M059J (cell line): ENCODE measurements at places on chromosomes 7 and 10. TPM values are rescaled to one million over a fixed set of nuclear protein-coding genes. Genes with fewer than 3 reads are reported as not detected.

Gene NXPH1
- not detected in 2 replicates for total RNA-seq

DNA sequence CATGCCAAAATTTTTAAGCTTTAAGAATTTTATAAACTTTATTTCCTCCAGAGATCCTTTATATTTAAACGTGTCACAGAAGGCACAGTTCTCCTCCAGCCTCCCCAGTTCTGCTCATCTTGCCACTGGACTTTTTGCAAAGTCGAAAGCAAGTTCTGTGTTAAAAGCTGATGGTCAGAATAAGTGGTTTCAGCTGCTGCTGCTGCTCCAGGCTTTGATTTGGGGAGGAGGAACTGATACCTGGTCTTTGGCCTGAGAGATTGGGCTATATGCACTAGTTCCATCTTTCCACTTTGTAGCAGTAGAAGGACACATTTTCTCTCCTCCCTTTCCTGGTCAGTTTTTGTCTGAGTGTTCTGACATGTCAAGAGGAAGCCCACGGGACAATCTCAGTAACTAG, 435.9 kb upstream of the PHF14 start:
- no peak for DNase-seq

Gene LRIT1
- not detected in 2 replicates for total RNA-seq

DNA sequence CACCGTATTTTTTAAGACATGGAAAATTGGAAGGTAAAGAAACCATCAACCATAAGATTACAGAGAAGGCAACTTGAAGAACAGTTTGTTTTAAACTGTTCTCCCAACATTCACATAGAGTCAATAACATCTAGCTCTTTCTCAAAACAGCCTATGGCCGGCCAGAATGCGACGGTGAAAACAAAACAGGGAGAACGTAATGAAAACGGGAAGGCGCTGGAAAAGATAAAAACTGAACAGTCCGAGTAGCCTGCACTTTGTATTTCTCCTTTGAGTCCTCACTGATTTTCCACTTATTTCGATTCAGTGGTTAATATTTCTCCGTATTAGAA, 637 bp downstream of the MICU1 start:
- DNase-seq = no peak

- DNase-seq = no peak
Measured at GRCh38 chr10:2798336-2799022, 268.9 kb upstream of the PFKP start.

DNA sequence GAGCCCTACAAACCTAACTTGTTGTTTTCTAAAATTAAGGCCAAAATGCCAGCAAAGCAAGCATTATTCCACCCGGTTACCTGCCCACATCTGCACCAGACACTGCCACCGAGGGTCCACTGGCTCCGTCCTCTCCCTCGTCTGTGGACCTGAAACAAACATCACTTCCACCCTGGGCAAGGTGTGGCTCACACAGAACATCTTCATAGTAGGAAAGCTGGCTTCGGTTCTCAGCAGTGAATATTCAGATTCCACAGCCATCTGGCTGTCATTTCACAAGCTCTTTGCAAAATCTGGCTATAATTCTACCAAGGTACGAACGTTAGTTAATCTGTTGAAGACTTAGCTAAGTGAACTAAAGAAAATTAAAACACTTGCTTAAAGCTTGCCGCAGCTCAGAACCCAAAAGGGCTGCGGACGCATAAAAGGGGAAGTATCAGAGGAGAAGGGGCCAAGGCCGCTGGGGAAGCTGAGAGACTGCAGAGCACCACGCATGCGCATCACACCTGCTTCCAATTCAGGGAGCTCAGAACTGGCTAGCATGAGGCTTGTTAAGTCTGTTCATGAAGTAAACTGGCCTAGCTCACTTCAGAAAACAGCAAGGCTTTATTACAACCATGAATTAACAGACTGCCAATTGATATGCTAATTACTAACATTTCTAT, 46.1 kb downstream of the PTPRN2 start:
- DNase-seq = peak; percentile 4

Gene RBP3
- not detected in 2 replicates for total RNA-seq

Gene ASCC1
- 32.7 and 37.1 TPM in 2 replicates for total RNA-seq

GRCh38 chr10:126437635-126438406, 49.5 kb upstream of the ADAM12 start:
- no peak for DNase-seq

Gene NKX1-2
- 0.02 and 0.30 TPM in 2 replicates for total RNA-seq

GRCh38 chr7:40866601-40867000, 731.8 kb downstream of the SUGCT start:
- peak; percentile 66 for DNase-seq

Gene BCL7B
- 60.7 and 68.3 TPM in 2 replicates for total RNA-seq

GRCh38 chr10:30052062-30052461, 7.3 kb downstream of the JCAD start:
- DNase-seq = peak; percentile 46

GRCh38 chr7:54337466-54337865, 204.7 kb upstream of the VSTM2A start:
- DNase-seq = no peak

Gene CHST15
- total RNA-seq = 15.2 and 15.6 TPM in 2 replicates

DNA sequence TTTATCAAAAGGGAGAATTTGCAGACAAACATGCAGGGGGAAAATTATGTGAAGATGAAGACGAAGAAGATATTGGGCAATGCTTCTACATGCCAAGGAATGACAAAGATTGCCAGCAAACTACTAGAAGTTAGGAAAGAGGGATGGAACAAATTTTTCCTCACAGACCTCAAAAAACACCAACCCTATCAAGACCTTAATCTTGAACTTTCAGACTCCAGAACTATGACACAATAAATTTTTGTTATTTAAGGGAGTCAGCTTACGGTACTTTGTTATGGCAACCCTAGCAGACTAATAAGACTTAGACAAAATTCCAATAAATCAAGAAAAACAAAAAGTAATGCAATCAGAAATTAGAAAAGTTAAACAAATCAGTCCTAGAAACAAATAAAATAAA, 280.0 kb upstream of the GNAI1 start:
- DNase-seq = no peak

- no peak for DNase-seq
Measured at GRCh38 chr7:117567781-117568180, 88.0 kb downstream of the CFTR start.

DNA sequence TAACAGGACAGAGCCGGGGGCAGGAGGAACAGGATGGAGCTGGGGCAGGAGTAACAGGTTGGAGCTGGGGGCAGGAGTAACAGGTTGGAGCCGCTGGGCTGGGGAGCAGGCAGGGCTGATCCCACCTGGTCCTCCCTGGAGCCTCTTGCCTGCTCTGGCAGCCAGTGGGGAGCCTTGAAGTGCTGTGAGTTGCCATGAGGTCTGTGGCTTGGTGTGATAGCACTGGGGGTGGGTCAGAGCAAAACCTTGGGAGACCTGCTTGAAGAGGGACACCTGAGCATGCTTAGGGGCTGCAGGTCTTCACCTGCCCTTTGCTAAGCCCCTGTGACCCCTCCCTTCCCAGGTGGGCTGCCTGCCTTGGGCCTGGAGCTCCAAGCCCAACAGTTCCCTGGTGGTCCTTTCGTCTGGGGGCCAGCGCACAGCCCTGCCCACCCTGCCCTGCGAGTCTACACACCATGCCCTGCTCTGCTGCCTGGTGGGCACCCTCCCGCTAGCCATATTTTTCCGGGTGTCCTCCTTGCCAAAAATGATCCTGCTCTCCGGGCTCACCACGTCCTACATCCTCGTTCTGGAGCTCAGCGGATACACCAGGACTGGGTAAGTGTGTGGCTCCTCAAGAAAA, 111.6 kb downstream of the ADCY1 start:
- DNase-seq = no peak

DNA sequence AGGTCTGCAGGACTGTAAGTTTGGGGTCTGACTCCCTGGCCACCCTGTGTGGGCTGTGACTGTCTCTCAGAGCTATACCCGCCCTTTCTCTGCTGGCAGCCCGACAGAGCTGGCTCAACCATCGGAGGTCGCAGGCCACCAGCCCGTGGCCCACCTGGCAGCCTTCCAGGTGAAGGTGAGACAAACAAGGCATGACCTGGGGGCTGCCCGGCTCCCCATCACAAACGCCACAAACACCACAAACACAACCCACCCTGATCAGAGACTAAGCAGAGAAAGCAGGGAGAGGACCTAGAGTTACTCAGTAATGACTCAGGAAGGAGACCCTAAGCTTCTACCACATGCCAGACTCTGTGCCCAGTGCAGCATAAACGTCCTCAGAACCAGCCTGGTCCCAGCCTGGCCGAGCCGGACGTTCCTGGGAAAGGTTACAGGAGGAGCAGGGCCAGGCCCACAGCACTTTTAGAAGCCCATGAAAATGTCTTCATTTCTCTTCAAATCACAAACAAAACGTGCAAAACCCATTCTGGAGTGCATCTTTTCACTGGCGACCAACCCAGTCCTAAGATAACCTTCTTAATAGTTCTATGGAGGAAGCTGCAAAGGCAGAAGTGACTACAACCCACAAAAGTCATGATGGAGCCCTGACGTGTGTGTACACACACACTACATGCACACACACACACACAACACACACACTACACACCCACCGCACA, 66.8 kb downstream of the MKI67 start:
- no peak for DNase-seq

DNA sequence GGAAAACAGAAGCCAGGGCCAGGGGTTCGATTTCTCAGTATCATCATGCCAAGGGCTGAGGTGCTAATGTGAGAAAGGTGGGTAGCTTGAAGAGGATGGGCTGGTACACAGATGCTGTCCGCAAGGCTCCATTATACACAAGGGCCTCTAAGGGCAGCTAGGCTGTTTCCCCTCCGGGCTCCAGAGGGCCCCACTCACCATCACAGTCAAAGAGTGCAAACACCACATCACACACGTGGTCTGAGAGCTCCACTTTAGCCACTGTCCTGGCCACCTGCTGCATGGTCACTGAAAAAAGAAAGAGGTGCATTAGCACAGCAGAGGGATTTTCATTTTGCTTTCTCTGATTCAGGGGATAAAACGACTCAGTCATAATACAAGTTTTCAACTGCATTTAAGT, 20.9 kb upstream of the DNAJB12 start:
- peak; percentile 11 for DNase-seq

- DNase-seq = peak; percentile 99
Measured at GRCh38 chr10:63711867-63712716, 190.9 kb downstream of the REEP3 start.

GRCh38 chr7:4109481-4110110, 572.5 kb upstream of the FOXK1 start:
- DNase-seq = no peak

GRCh38 chr10:70074165-70074564, 21.5 kb downstream of the MACROH2A2 start:
- no peak for DNase-seq

Gene MORN4
- 3.8 and 5.9 TPM in 2 replicates for total RNA-seq

GRCh38 chr7:137591421-137591837, 247.9 kb upstream of the PTN start:
- DNase-seq = peak; percentile 61

DNA sequence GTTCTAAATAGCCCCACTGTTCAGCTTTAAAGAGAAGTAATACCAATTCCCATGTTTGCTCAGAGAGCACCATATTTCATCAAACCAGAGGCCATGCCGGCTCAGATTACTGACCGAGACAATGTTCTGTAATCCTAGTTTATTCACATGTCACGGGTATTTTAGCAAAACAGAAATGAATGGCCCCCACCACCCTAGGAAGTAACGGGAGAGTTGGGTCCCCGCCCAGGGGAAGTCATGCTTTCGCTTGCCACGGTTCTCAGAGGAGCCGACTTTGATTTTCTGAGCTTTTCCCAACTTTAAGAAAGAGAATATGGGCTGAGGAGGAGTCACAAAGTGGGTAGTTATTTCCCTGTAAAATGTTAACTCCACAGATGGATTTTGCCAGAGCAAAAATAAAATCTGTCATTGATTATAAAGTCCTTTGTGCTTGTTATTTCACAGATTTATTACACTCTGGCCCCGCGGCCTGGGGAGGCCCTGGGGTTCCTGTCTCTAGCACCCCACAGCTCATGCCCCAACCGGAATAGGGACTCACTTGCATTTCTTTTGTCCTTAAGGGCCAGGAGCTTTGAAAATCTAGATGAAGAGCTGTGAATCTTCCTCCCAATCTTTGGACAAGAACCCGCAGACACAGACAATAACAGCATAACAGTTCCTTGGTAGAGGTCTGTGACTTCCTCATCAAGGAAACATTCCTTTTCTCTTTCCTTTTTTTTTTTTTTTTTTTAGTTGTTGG, 3.7 kb upstream of the GDF10 start:
- no peak for DNase-seq

GRCh38 chr7:20299647-20300312, 30.9 kb upstream of the ITGB8 start:
- DNase-seq = peak; percentile 46

DNA sequence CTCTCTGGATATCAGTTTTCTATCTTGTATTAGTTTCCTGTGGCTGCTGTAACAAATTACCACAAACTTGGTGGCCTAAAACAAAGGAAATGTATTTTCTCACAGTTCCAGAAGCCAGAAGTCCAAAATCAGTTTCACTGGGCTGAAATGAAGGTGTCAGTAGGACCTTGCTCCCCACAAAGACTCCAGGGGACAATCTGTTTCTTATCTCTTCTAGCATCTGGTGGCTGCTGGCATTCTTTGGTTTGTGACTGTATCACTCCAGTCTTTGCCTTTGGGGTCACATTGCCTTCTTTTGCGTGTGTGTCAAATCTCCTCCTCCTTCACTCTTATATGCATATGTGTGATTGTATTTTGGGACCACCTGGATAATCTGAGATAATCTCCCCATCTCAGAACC, 153.0 kb upstream of the PRPS1L1 start:
- no peak for DNase-seq

DNA sequence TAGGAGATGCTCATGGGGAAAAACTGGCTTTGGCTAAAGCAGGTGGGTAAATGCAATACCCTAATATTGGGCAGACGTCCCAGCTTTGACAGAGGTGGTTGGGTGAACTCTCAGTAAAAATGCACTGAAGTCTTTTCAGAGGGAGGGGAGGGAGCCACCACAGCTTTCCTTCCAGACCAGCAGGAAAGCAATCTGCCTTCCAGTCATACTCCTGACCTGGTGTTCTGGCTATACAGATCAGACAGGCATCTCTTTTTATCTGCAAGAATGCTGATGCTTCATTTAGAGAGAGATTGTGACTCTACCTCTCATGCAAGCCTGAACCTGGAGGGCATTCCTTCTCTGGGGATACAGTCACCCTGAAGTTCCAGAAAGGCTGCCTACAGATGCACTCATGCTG, 52.6 kb upstream of the ICA1 start:
- no peak for DNase-seq

GRCh38 chr10:119396008-119396708, 146.4 kb downstream of the RGS10 start:
- DNase-seq = no peak
